ENCODE measurements at places on chromosomes 5 and 9.

DNA sequence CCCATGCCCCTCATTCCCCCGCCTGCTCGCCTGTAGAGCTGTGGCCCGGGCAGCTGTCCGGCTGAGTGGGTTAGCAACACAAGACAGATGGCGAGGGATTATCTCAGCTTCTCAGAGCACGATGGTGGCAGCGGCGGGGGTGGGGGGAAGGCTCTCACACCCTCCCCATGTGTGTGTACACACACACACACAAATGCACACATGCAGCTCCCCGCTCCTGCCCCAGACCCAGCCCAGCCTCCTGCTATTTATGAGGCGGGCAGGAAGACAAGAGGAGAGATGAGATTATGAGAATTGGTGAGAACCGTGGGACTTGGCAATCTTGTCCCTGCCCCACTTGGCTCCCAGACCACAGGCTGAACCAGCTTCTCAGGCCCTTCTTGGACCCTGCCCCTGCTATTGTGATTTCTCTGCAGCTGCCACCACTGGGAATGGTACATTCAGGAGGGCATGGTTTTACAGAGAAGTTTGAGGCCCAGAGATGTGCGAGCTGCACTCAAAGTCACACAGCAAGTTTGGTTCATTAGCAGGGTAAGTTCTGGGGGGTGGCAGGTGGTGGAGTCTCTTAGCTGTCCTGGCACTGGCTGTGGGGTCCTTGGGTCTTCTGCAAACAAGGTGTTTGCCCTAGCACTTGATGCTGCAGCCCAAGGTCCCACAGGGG lies 51.0 kb upstream of the PSD2 start:
- no peaks in the 10 kb centered on the region for H3K36me3 ChIP-seq
- no peak overlapping the region for H3K27ac ChIP-seq
- H3K27me3 ChIP-seq: peaks cover 31% of the 10 kb centered on the region
- no peak overlapping the region for H3K4me3 ChIP-seq
- DNase-seq: no peak

- H3K4me3 ChIP-seq: no peak overlapping the region
- H3K27me3 ChIP-seq: no peaks in the 10 kb centered on the region
- peaks cover 32% of the 10 kb centered on the region for H3K4me1 ChIP-seq
- peaks cover 15% of the 10 kb centered on the region for H3K36me3 ChIP-seq
- no peak for DNase-seq
- peak overlapping the region; percentile 72 for H3K27ac ChIP-seq
Observed at GRCh38 chr9:124696101-124696500, 75.0 kb downstream of the NR6A1 start.

GRCh38 chr5:6699357-6699756 lies 13.9 kb upstream of the TENT4A start:
- DNase-seq: no peak
- peaks cover 8% of the 10 kb centered on the region for H3K4me1 ChIP-seq
- H3K4me3 ChIP-seq: no peak overlapping the region

DNA sequence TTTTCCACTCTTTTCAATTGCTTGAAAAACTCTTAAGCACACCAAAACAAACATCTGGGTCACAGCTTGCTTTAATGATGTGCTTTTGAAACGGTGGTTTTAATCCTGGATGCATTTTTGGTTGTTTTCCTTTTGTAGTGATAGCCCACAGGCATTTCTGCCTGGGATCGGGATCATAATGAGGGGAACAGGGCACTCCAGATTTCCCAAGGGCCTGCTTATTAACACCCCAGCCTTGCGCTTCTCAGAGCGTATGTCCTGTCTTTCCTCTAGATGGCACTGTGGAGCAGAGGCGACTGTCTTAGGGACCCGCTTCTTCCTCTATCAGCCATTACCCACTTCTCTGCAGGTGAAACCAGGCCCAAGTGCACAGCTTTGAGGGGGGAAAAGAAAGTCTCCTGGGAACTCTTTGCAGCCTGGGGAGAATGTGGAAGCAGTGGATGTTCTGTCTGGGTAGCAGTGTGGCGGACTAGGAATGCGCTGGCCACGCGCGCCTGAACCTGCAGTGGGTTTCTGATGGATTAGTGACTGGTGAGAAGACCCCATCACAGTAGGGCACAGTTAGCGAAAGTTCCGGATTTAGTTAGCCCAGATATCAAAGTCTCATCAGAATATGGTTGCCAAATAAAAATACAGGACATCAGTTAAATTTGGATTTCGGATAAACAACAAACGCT lies 190.1 kb downstream of the GNA14 start:
- no peak overlapping the region for H3K4me3 ChIP-seq
- no peaks in the 10 kb centered on the region for H3K27me3 ChIP-seq
- DNase-seq: peak; percentile 31
- peak overlapping the region; percentile 43 for H3K27ac ChIP-seq

DNA sequence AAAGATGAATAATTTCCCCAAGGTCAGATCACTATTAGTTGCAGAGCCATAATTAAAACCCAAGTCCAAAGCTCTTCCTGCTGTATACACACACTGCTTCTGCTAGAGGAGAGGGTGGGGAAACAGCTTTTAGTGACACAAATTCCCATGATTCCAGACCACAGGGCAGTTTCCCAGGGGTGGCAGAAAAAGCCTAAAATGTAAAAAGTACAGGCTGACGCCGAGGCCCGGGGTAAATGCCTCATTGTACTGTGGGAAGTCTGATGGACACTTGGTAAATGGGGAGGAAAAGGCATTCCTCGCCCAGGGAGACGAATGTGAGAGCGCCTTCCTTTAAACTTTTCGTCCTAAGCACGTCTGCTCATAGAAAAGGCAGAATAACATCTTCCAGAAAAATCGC lies 65.7 kb downstream of the DENND1A start:
- no peaks in the 10 kb centered on the region for H3K27me3 ChIP-seq
- no peaks in the 10 kb centered on the region for H3K36me3 ChIP-seq
- H3K4me1 ChIP-seq: peaks cover 30% of the 10 kb centered on the region

DNA sequence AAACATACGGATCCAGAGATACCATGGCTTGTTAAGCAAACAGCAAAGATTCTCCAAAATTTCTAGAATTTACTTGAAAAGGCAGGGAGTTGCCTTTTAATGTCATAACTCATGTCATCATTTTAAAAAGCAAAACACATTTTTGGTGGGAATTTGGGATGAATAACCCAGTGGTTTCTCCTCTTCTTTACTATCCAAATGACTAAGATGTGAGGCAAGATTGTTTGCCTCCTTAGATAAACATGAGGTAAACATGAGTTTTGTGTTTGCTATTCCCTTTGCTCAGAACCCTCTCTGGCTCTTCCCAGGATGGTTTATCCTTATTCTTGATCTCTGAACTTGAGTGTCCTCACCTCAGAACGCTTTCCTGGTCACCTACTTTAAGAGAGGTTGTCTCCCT lies 267.0 kb downstream of the EBF1 start:
- H3K27ac ChIP-seq: no peak overlapping the region
- H3K36me3 ChIP-seq: no peaks in the 10 kb centered on the region
- H3K4me1 ChIP-seq: no peaks in the 10 kb centered on the region
- H3K27me3 ChIP-seq: peaks cover 59% of the 10 kb centered on the region
- no peak for DNase-seq

- no peak overlapping the region for H3K4me3 ChIP-seq
- DNase-seq: no peak
- H3K36me3 ChIP-seq: no peaks in the 10 kb centered on the region
- H3K27me3 ChIP-seq: no peaks in the 10 kb centered on the region
- H3K27ac ChIP-seq: no peak overlapping the region
Observed at GRCh38 chr9:86966852-86967511, 19.7 kb upstream of the GAS1 start.

DNA sequence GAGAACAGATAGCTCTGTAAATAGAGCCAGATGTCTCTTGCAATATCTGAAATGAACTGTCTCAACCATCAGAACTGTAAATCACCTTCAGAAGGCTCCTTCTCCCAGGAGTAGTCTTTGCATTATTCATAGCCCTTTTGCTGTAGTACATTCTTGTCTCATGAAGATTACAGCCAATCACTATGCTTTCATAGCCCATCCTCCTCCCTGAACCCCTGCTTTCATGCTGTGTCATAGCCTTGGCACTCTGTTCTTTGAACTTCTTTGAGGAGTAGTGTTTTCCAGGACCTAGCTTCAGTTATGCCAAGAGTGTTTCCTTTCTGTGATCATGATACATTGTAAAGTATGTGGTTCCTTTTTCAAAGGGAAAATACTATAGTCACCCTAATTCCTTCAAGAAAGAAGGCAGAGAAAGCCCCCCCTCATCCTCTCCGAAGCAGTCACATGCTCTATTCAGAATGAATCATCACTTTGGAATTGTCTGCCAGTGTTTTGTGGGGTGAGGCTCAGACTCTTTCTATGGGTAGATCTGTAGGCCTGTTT lies 61.1 kb downstream of the GRIA1 start:
- H3K27ac ChIP-seq: peak overlapping the region; percentile 80
- H3K27me3 ChIP-seq: no peaks in the 10 kb centered on the region
- DNase-seq: no peak
- H3K4me3 ChIP-seq: no peak overlapping the region

DNA sequence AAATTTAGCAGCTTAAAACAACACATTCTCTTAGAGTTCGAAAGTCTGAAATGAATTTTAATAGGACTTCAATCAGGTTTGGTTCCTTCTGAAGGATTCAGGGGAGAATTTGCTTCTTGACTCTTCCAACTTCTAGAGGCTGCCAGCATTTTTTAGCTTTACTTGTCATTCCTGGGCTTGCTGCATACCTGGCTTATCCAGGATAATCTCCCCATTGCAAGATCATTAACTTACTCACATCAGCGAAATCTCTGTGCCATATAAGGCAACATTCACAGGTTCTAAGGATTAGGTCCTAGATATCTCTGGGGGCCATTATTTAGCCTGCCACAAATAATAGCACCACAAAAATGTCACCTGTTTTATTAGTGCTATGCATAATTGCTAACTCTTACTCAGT lies 46.2 kb upstream of the PCSK5 start:
- peaks cover 6% of the 10 kb centered on the region for H3K4me1 ChIP-seq
- no peak for DNase-seq
- H3K36me3 ChIP-seq: no peaks in the 10 kb centered on the region
- no peak overlapping the region for H3K27ac ChIP-seq

DNA sequence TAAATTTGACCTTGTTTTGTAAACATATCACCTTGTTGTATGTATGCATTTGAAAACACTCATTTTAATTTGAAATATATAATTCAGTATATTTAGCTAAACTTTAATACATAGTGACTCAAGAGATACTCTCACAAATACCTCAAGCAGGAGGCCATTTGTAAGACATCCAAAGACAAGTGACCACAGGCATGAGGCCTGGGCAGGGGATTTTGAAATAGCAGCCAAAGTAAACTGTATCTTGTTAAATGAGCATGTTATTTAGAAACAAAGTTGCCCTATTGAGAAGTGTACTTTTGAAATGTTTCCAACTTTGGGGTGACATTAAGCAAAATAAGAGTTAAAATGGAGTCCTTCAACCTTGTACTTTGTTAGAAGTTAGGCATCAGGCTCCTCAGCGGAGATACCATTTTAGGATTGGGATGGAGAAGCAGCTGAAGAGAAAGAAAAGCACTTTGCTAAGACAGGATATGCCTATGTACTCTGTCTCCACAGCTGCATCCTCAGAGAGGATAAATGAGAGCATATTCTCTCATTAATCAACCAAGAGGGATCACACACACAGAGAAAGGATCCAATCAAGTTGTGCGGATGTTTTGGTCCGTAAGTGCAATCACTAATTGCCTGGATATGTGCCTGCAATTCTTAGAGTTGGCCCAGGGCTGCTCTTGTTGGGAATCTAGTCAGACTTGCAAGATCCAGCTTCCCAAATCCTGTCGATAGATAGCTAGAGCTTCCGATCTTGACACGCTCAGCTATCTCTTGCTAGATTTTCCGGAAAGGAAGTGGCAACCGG lies 157.5 kb upstream of the HAPLN1 start:
- H3K4me1 ChIP-seq: no peaks in the 10 kb centered on the region
- no peak overlapping the region for H3K4me3 ChIP-seq
- no peak overlapping the region for H3K27ac ChIP-seq
- no peaks in the 10 kb centered on the region for H3K27me3 ChIP-seq

- peaks cover 6% of the 10 kb centered on the region for H3K27me3 ChIP-seq
- peaks cover 13% of the 10 kb centered on the region for H3K36me3 ChIP-seq
- peaks cover 45% of the 10 kb centered on the region for H3K4me1 ChIP-seq
- DNase-seq: no peak
- H3K27ac ChIP-seq: no peak overlapping the region
- H3K4me3 ChIP-seq: no peak overlapping the region
Observed at GRCh38 chr9:2106666-2107065, 91.5 kb downstream of the SMARCA2 start.
